ENCODE measurements at places on chromosomes 4 and X.

- DNase-seq, result no peak
Observed at GRCh38 chr4:159383562-159383931, 280.7 kb downstream of the RAPGEF2 start.

GRCh38 chrX:69149466-69150280 is 15.6 kb downstream of the PJA1 start:
- DNase-seq, result no peak

GRCh38 chr4:83040269-83040668 is 5.3 kb downstream of the COPS4 start:
- DNase-seq, result no peak

DNA sequence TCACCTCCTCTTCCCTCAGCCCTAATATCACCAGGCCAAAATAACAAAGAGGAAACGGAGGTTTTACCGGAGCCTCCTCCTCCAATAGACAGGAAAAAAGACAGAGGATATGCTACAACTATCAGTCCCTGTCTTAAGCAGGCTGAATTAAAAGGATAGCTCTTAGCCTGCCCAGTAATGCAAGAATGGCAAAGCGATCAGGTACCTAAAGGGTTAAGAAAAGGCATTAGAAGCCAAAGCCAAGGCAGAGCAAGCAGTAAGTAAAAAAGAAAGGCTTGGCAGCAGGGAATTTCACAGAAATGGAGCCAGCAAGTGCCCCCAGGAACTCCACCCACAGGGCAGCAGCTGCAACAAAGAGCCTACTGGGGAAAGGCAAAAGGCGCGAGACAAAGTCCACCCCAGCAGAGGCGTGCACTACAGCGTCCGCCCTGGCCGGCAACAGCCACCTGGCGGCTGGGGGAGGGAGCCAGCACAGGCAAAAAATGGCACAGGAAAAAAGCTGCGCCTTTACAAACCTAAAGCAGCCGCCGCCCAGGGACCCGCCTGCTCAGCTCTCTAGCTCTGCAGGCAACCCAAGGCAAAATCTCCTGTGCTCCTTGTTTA is 220.6 kb upstream of the ZC4H2 start:
- DNase-seq, result no peak

DNA sequence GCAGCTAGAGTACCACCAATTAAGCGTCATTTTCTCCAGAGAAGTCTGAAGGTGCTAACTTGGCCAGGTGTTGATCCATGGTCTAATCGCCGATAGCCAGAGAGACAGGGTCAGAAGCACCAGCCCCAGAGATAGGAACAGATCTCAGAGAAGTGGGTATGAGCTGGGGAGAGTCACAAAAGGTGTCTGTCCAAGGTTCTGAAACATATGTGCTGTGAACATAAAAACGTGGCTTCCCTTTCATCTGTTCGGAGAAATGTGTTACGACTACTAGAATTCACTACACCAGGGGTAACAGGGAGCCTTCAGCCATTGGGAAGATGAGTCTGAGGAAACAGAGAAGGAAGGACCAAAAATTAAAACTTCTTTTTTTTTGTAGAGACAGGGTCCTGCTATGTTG is 91.3 kb downstream of the FBXL5 start:
- no peak for DNase-seq

- DNase-seq, result no peak
Observed at GRCh38 chr4:148288448-148288847, 153.8 kb downstream of the NR3C2 start.

DNA sequence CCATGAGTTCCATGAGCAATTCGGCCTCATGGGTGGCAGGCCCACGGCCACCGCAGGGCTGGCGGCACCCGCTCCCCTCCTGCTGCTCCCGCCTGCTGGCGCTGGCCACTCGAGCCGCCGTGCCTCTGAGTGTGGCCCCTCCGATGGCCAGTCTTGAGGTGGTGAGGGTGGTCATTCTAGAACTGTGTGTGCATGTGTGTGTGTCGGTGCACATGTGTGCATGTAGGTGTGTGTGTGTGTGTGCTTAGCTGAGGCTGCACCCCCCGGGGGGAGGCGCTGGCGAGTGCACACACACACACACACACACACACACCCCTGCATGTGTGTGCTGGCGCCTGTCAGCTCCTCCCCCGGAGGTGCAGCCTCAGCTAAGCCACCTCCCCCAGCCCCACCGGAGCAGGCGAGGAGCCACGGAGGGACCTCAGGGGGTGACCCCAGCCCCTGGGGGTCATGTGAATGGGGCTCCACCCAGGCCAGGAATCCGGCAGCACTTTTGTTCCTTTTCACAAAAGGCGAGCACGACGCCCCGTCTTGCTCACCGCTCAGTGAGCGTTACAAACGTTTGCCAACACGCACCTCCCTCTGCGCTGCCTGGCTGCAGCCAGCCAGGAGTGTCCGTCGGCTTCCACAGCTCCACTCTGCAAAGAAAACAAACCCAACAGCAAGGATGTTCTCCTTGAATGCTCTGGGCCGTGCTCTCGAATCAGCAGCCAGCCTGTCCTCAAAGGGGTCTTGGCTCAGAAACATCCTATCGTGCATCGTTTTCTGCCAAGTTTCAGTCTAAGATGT is 29.9 kb downstream of the FGFRL1 start:
- no peak for DNase-seq

DNA sequence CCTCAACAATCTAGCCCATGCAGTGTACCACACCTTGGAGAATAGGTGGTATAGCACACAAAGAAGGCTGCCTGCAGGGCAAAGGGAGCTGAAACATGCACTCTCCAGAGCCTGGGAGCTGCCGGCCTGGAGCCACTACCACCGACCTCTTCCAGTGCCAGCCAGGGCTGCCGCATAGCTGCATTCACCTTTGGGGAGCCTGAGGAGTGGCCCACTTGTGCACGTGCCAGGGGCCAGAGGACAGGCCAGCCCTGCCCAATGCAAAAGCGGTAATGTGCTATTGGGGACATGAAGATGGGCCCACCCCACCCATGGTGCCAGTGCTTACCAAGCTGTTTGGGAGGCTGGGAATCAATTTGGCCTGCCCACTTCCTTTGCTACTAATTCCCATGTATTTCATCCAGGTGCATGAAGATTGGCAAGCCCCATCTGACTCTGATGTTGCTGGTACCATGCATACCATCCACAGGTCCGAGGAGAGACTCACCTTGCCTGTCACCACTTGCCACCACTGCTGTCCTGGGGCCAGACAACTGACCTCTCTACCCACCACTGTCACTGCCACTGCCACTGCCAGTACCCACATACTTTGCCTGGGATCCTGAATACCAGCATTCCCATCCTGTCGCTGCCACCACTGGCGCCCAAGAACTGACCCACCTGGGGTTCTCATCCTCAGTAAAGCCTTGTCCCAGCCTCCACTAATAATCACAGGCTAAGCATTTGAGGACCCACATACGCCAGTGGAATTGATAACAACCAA is 506.9 kb downstream of the MAGEB5 start:
- DNase-seq, result no peak

DNA sequence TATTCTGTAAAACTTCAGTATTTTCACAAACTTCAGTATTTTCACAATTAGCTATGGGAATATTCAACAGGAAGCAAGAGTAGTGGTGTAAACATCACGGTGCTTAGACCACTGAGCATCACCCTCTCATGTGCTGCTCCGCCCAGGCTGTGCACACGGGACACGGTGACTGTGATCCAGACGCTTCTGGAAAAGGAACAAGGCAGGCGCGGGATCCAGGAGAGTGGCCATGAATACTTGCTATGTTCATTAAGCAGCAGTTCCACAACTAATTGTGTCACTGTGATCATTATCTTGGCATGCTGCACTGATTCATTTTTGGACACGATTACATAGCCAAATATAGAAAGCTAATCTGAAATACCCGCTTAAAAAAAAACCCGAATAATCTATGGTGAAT is 19.6 kb upstream of the FAT1 start:
- no peak for DNase-seq

DNA sequence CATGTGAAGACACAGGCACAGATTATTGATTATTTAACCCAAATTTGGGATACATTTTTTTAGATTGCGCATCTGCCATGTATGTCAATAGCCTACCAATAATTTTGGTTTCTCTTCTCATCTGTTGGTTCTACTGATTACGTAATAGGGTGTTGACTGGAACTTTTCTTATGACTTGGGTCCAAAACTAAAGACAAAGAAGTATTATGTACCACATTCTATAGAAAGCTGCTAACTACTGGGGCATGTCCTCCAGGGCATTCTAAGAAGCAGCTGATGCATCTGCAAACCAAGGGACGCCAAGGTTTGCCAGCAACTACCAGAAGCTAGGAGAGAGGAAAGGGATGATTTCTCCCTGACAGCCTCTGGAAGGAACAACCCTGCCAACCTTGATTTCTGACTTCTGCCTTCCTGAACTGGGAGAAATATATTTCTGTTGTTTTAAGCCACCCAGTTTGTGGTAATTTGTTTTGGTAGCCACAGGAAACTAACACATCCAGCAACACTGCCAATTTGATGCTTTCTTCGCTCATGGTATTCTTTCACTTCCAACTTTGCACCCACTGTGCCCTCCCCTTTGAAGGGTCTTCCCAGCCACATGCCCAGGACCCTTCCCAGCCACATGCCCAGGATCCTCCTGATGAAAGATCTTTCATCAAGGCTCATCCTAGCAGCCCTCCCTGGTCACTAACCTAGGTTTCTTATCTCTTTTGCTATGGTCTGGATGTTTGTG is 15.9 kb upstream of the TLR1 start:
- no peak for DNase-seq

DNA sequence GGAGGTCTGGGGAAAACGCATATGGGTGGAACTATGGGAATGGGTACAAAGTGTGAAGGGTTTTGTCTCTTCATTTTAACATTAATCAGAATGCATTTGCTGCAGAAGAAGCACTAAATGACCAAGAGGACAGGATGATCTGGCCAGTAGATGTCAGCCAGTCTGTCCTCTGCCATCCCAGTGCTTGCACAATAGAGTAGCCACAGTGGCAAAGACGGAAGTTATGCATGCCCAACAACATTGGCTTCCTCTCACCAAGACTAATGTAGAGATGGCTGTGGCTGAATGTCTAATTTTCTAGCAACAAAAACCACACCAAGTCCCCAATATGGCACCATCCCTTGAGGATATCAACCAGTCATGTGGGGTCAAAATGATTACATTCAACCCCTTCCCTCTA is 45.0 kb upstream of the ARHGEF6 start:
- DNase-seq, result no peak

DNA sequence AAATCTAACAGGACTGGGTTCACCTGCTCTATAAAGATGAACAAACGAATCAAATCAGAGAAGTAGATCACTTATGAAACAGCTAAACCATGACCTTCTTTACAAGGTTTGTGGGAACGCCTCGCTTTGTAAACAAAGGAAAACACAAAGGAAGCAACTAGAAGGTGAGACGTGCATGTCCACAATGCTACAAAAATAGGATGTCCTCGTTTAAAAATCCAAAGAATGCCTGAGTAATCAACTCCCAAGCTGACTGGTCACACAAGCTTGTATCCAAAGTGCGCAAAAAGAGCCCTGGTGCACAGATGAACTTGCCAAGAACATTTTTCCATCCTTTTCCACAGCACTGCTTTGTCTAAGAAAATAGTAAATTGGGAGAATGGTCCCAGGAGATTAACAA is 6.3 kb upstream of the SH3KBP1 start:
- DNase-seq, result no peak

- no peak for DNase-seq
Observed at GRCh38 chrX:2517055-2517454, 16.3 kb upstream of the DHRSX start.

- no peak for DNase-seq
Observed at GRCh38 chr4:24067367-24068193, 177.7 kb upstream of the PPARGC1A start.

DNA sequence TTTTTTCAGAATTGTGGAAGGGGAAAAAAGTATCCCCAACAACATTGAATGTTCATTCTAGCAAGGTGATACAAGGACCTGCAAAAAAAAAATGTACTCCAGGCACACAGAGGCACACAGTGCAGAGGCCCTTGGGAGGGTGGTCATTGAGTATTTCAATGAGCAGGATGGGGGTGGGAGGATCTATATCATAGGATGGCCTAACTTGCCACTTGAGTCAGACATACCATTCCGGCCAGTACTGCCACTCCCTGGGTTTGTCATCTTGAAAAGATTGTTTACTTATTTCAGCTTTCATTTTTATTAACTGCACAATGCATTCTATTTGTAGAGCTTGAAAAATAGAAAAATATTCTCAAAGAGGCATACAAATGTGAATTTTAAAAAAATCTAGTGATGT is 18.7 kb downstream of the ZNF595 start:
- no peak for DNase-seq

DNA sequence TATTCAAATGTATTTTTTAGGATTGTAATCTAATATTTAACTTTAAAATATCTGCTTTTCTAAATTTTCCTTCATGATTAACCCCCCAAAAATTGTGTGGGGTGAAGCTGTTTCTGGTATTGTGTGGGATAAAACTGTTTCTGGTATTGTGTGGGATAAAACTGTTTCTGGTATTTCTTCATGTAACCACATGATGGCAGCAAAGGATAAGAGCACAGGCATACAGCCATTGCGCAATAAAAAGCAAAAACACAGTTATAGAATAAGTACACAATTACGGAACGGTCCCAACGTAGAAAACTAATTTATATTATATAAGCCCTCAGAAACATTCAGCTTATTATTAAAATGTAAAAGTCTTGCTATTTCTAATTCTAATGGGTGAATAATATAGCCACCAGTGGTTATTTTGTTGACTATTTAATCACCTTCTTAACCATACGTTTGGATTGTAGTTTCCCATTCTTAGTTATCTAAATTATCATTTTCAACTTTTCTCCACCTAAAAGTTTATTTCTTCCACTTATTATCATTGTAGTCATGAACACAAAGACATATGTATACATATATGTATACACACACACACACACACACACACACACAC is 333.9 kb upstream of the FSTL5 start:
- peak; percentile 30 for DNase-seq

- no peak for DNase-seq
Observed at GRCh38 chrX:68396953-68397352, 36.3 kb downstream of the OPHN1 start.

GRCh38 chr4:90184560-90184959 is 57.4 kb downstream of the CCSER1 start:
- no peak for DNase-seq

DNA sequence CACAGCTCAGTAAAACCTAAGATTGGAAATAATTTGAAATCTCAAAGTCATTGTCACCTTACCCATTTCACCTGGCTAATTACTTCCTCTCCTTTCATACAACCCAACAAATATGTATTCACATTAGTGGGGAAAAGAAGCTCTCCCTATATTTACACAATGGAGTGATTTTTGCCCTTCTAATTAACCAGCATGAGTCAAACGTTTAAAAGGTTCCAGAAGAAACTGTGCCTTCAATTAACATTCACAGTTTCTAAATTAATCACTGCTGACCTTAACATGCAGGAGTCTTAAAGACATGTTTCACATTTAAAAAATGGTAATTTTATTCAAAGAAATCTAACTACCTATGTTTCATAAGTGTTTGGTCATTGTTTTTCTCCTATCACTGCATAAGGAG is 254.6 kb downstream of the CBLL2 start:
- DNase-seq, result no peak
